C1 segment of cervical spinal cord (tissue), 14 donors: ENCODE measurements at places on chromosomes 4 and X.

DNA sequence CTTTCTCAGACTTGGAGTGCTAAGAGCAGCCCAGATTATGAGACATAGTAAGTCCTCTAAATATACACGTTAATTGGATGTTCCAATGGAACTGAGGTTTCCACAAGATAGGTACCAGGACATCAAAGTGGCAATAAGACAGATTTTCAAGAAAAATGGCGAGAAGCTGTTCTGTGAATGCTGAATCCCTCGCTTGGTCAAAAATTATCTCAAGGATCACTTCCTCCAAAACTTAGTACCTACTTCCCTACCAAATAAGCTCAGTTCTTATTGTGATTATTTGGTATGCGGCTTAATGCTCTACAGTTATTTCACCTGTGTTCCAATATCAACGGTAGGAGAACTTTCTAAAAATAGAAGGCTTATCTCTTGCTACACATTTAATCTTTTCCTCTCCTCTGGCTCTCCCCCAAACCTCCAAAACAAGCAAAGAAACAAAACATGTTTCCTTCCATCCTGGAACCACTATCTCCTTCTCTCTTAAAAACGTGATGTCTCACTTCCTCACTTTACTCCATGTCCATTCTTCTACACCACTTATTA is 14.7 kb downstream of the PDGFC start:
- DNase-seq, result no peak

GRCh38 chr4:7815562-7815961 is 124.1 kb downstream of the AFAP1 start:
- DNase-seq, result no peak

GRCh38 chr4:52421811-52422213 is 237.3 kb downstream of the USP46 start:
- no peak for DNase-seq

DNA sequence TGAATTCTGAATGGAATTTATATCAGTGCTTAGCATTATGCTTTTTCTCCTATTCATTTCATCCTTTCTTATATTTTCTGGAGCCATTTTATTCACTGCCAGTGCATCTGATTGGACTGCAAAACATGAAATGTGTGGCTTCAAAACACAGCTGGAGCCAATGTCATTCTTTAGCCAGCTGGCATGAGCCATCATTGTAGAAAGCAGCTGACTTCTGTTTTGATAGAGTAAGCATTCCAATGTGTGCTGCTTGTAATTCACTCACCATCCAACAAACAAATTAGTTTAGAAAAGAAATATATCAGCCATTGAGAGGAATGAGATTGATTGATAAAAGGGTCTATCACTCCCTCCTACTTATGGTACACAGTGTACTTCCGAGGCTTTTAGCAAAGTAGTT is 2616.0 kb downstream of the ARAP2 start:
- DNase-seq, result peak; percentile 6

- no peak for DNase-seq
Observed at GRCh38 chr4:76689145-76689817, 208.7 kb downstream of the SOWAHB start.

DNA sequence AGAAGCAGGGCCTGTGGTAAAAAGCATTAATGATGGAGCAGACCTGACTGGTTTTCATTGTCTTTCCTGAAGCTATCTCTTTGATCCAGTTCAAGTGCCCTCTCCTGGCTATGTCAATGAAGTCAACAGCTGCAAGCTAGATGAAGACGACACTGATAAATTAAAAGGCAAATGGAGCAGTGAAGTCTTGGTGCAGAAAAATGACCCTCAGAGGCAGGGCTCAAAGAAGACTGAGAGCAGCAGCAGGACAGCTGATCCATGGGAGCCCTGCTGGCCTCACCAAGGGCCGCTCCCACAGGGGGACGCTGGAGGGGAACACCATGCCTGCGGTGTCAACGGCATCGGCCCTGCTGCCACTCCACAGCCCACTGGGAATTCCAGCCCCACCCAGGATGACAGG is 96.2 kb downstream of the RELL1 start:
- no peak for DNase-seq

GRCh38 chrX:53088136-53088974 is 5.6 kb upstream of the KANTR start:
- DNase-seq, result peak; percentile 23

DNA sequence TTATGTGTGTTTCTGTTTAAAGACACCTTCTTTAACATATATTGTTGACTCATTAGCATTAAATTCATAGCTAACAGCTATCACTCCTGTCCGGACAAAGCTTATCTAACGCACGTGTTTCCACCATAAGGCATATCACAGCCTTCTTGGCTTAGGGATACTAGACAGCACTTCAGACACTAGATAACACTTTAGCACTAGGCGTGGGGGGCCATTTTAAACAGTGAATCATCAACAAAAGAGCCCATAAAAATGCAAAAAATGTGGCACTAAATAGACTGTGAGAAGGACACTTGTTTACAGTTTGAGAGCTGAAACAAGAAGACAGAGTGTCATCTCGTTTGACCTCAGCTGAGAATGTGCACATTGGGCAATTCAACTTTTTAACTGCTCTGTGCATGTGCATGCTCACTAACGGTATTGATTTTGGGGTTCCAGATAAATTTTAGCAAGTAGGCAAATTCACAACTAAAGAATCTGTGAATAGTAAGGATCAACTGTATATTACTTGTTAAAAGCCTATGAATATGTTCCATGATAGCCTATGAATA is 58.9 kb upstream of the RAI2 start:
- DNase-seq, result no peak

- no peak for DNase-seq
Observed at GRCh38 chrX:149830192-149830873, 48.6 kb downstream of the MAGEA9 start.

GRCh38 chr4:181952478-181952877 is 290.7 kb upstream of the TENM3 start:
- DNase-seq, result no peak

DNA sequence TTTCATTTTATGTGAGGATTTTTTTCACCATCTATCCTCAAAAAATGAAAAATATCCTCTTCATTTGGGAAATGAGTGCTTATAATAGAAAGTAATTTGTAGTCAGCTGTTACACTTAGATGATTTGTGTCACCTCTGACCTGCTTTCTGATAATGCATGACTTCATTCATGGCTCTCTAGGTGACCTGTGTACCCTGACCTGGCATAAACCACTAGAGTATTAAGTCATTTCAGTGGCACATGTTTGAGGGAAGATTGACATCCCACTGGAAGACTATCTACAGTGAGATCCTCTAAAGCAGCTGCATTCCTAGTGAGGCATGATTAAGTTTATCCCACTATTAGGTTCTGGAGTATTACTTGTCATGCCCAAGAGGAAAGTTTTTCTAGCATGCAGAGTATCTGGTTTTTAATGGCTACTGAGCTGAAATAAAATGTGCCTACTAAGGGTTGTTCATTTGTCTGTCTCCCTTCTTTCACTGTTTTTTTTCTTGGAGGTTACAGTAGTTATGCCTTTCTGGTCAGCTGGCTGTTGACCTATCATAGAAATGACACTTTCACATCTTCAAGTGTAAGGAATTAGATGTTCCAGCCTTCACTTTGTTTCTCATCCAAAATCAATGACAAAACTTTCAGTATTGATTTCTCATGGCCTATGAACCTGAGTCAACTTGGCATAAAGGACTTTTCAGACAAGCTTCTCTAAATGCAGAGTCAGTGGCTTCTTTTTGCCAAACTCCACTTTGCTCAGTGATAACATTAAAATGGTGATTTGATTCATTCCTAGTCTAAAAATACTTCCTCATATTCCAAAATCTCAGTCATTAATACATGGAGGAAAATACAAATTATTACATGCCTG is 33.1 kb downstream of the TET2 start:
- DNase-seq, result no peak

GRCh38 chrX:97931586-97931985 is 1047.9 kb downstream of the RPA4 start:
- DNase-seq, result no peak

DNA sequence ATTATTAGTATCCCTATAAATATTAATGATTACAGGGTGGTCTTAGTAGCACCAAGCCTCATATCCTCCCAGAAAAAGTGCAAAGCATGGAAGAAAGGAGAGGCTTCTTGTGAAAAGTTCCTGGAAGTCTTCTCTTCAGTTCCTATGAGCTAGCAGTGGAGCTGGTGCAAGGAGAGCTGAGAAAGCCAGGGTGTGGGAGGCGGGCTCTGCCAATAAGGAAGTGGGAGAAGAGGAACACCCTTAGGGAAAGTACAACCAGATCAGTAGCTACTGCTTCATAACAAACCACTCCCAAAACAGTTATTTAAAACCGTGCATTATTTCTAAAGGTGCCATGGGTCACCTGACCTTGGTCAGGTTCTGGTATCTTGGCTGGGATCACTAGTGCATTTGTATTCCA is 72.4 kb downstream of the MAP9 start:
- no peak for DNase-seq

DNA sequence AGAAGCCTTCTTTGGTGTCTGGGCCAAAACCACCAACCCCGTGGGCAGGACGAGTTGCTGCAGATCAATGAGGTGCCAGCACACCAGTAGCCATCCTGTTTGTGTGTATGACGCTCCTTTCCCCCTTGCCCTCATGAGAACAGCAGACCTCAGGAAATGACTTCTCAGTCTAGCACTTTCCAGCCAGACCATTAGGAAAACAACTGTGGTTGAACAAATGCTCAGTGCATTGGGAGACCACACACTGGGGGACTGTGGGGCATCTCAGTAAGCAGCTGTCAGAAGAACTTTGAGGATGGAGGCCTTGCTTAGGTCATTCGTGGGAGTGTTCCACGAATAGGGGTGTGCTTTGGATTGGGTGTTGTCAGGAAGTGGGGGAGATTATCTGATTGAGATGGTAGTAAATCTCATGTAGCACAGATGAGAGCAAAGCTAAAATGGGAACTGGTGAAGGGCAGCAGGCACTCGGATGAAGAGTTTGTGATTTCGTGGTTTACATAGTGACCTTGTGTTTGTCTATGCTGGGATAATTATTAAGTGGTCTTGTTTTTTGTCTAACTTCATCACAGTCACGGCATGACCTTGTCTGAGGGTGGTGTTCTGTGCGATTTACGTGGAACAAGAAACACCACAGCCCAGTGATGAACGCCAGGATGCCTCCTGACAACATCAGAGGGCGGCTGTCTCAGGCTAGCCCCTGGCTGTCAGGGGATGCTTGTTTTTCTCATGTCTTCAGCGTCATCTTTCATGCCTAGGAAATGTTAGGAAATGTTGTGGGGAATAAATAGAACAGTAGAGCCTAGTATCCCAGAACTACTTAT is 70.1 kb downstream of the USP46 start:
- DNase-seq, result no peak

DNA sequence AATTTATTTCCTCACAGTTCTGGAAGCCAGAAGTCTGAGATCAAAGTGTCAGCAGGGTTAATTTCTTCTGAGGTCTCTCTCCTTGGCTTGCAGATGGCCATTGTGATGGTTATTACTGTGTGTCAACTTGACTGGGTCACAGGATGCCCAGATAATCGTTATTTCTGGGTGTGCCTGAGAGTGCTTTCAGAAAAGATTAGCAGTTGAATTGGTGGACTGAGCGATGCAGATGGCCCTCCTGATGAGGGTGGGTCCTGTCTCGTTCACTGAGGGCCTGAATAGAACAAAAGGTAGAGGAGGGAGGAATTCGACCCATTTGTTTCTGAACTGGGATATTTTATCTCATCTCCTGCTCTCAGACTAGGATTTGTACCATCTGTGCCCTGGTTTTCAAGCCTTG is 15.7 kb downstream of the SMIM43 start:
- no peak for DNase-seq

GRCh38 chrX:68945081-68945602 is 116.3 kb downstream of the EFNB1 start:
- no peak for DNase-seq

- no peak for DNase-seq
Observed at GRCh38 chrX:14084466-14084865, 54.8 kb upstream of the GEMIN8 start.
